ENCODE measurements at places on chromosomes 12 and 14.

- DNase-seq: no peak
Measured at GRCh38 chr12:5371631-5372030, 60.3 kb upstream of the NTF3 start.

- no peak for DNase-seq
Measured at GRCh38 chr12:131287938-131288764, 334.4 kb downstream of the ADGRD1 start.

GRCh38 chr12:7161327-7161726 is 28.2 kb upstream of the PEX5 start:
- no peak for DNase-seq

GRCh38 chr12:87967871-87968270 is 61.3 kb downstream of the C12orf50 start:
- no peak for DNase-seq

- no peak for DNase-seq
Measured at GRCh38 chr12:95499772-95500171, 25.8 kb downstream of the METAP2 start.
